ENCODE measurements at places on chromosomes 1 and 21.

GRCh38 chr1:6953907-6954364 lies 168.7 kb downstream of the CAMTA1 start:
- DNase-seq = no peak
- H3K27me3 ChIP-seq = no peaks in the 10 kb centered on the region
- no peaks in the 10 kb centered on the region for H3K4me1 ChIP-seq

DNA sequence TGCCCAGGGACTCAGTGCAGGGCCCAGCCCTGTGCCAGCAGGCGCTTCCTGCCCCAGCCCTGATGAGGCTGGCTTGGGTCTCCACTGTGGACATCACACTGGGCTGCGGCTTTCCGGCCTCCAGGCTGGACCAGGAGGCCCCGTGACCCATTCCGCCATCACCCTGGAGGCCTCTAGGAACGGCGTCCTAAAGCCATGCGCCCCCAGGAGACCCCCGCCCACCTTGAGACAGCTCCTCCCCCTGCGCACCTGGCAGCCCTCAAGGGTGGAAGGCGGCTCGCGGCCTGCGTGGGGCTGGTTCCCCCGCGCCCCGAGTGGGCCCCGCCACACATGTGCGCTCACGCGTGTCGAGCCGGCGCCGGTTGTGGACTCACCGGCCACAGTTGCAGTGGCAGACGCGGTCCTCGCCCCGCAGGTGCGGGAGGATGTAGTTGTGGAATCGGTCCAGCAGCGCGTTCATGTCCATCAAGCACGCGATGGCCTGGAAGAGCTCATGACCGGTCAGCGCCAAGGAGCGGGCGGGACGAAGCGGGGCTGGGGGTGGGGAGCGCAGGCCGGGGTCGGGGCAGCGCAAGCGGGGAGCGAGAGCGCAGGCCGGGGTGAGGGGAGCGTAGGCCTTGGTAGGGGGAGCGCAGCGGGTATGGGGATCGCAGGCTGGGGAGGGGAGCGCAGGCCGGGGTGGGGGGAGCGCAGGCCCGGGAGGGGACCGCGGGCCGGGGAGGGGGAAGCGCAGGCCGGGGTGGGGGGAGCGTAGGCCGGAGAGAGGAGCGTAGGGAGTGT lies 924 bp downstream of the TMEM240 start:
- no peaks in the 10 kb centered on the region for H3K4me1 ChIP-seq
- no peaks in the 10 kb centered on the region for H3K36me3 ChIP-seq
- H3K4me3 ChIP-seq = peak overlapping the region; percentile 46
- DNase-seq = peak; percentile 66
- no peaks in the 10 kb centered on the region for H3K27me3 ChIP-seq

DNA sequence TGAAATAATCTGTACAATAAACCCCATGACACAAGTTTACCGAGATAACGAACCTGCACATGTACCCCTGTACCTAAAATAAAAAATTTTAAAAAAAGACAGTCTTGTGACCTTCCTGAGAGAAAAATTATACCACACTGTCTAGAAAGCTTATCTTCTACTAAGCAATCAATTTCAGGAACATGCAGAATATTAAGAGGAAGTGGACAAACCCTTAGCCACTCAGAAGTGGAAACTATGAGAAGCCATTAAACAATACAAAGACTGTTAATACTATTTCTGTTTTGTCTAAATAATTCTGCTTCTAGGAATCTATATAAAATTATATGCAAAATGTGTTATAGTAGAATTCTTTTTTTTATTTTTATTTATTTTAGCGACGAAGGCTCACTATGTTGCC lies 93.9 kb downstream of the ADAMTS1 start:
- H3K4me3 ChIP-seq = no peak overlapping the region
- no peaks in the 10 kb centered on the region for H3K4me1 ChIP-seq
- no peaks in the 10 kb centered on the region for H3K27me3 ChIP-seq
- no peaks in the 10 kb centered on the region for H3K36me3 ChIP-seq

DNA sequence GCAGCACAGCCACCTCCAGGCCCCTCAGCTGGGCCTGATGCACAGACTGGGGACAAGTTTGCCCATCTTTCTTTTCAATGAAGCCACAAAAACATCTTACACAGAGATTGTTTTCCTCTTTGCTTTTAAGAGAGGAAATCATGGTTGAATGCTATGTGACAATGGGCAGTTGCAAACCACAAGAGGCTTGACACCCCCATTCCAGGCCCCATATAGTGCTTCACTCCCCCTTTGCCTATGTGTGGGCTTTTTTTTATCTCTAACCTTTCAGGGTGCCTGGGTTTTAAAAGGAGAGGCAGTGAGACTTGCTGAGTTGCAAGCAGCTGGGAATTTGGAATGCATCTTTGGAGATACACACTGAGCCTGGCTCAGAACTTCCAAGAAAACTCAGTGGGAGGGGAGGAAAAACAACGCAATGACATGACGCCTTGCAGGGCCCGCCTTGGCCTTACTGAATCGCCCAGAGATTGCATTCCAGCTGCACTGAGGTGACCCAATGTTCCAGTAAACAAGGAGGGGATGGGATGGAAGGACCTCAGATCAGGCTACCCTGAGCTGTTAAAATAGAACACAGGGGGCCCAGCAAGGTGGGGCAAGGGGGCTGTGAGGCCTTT lies 145.2 kb upstream of the ZNF648 start:
- H3K27me3 ChIP-seq = no peaks in the 10 kb centered on the region
- H3K4me1 ChIP-seq = no peaks in the 10 kb centered on the region
- no peak overlapping the region for H3K4me3 ChIP-seq

DNA sequence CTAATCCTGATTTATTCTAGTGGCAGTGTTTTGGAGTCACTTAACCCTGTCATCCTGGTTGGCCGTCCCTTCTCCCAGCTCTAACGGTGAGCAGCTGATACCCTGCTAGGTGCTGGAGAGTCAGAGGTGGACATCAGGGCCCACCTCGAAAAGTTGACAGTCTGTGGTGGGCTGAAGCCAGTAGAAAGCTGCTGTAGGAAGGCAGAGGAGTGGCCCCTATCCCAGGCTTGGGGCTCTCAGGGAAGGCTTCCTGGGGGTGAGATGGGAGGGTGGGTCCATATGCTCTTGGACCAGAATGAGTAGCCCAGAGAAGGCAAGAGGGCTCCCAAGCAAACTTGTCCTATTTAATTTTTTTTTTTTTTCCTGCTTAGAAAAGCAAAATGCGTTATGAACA lies 475 bp upstream of the RPL5 start:
- no peak overlapping the region for H3K27ac ChIP-seq
- H3K36me3 ChIP-seq = peaks cover 7% of the 10 kb centered on the region

DNA sequence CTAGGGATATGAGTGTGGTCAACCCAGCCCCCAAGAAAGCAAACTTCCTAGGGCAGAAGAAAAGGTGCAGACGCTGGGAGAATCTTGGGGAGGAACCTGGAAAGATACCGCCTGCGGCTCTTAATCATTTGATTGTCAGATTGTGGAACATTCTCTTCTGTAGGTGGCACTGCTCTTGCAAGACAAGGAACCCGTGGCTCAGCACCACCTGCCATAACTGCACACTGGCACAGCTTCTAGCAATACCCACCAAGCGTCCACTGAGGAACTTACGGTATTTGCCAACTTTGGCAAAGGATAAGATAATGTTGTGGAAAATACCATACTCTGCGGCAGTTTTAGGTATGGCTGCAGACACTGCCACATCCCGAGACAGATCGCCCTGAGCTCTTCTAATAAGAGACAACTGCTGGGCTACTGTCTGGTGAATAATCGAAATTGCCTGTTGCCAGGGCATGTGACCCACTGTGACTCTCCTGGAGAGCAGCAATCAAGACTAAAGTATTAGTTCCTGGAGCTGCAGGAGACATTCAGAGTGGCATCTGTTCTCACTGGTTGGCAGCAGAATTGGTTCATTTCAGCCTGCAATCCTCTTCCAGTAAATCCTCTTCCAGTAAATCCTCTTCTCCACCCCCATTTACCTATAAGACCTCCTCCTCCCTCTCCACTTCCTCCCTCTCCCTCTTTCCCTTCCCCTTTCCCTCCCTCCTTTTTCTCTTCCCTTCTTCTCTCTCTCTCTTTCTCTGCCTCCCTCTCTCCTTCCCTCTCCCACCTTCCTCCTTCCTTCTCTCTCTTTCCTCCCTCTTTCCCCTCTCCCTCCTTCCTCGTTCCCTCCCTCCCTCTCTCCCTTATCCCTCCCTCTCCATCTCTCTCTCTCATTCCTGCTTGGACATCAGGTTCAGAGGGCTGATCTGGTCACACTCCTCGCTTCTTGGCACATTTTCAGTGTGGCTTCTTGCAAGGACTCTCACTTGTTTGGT lies 49.7 kb upstream of the B3GALT5 start:
- no peaks in the 10 kb centered on the region for H3K27me3 ChIP-seq
- H3K36me3 ChIP-seq = no peaks in the 10 kb centered on the region
- no peak overlapping the region for H3K4me3 ChIP-seq
- no peak for DNase-seq

DNA sequence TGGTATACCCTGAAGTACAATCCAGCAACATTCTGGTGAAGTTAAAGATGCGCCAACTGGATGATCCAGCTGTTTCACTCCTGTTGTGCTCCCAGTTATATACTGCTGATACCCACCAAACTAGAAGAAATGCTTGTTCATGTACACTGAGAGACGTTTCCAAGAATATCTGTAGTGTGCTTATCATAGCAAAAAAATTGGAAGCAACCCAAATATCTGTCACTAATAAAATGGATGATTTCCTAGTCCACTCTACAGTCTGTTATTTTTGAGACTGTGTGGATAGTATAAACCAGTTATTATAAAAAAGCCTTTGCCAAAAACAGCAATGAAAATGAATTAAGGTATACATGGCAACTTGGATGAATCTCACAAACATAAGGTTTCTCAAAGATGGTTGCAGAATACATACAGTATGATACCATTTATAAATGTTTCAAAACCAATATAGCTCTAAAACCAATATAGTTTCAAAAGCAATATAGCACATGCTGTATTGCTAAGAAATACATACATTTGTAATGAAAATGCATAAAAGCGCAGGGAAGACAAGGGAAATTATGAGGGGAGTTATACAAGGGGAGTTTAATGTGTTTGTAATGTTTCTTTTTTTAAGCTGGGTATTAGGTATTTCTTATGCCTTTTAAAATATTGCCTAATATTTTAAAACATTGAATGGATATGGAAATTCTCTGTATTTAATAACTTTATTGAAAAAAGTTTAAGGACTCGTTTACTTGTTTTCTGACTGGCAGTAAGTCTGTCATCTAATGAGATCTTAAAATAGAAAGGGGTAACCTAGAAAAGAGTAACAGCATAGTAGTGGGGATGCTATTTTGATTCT lies 36.5 kb downstream of the GPSM2 start:
- H3K36me3 ChIP-seq = no peaks in the 10 kb centered on the region
- no peak for DNase-seq

DNA sequence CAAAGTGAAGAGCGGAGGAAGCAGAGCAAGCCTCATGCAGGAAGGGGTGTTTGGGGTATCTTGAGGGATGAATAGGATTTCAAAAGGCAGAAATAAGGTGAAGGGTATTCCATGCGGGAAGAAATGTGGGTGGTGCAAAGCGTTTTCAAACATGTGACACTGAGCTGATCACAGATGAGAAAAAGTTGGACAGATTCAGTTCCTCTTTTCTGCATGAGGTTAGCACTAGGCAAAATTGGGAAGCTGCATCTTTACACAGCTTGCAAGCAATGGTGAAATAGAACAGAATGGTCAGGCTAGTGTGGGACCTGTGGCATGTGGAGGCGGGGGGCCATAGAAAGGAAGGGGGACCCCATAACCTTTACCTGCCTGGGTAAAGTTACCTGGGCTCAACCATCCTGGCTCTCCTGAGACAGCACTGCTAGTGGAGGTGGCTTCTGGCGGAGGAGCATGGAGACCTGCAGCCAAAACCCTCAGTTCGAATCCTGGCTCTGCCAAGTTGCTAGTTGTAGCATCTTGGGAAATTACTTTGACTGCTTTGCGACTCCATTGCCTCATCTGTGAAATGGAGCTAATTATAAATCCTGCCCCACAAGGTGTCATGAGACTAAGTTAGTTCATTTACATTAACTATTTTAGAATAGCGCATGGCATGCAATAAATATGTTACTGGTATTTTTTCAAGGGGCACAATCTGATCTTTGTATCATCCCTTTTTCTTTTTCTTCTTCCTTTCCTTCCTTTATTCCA lies 16.4 kb downstream of the KCNA10 start:
- no peaks in the 10 kb centered on the region for H3K27me3 ChIP-seq
- DNase-seq = no peak
- no peaks in the 10 kb centered on the region for H3K36me3 ChIP-seq
- no peak overlapping the region for H3K4me3 ChIP-seq
- no peaks in the 10 kb centered on the region for H3K4me1 ChIP-seq
- no peak overlapping the region for H3K27ac ChIP-seq

GRCh38 chr1:219703368-219703639 lies 90.4 kb upstream of the ZC3H11B start:
- H3K4me1 ChIP-seq = no peaks in the 10 kb centered on the region
- no peaks in the 10 kb centered on the region for H3K36me3 ChIP-seq
- no peak overlapping the region for H3K27ac ChIP-seq
- DNase-seq = no peak
- H3K4me3 ChIP-seq = no peak overlapping the region

DNA sequence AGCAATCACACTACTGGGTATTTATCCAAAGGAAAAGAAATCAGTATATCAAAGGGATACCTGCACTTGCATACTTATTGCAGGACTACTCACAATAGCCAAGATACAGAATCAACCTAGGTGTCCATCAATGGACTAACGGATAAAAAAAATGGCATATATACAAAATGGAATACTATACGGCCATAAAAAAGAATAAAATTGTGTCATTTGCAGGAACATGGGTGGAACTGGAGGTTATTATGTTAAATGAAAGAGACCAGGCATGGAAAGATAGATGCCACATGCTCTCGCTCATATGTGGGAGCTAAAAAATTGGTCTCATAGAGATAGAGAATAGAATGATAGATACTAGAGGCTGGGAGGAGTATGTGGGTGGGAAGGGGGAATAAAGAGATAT lies 29.3 kb upstream of the CAP1 start:
- no peaks in the 10 kb centered on the region for H3K4me1 ChIP-seq
- DNase-seq = no peak
- H3K27me3 ChIP-seq = no peaks in the 10 kb centered on the region
- H3K36me3 ChIP-seq = no peaks in the 10 kb centered on the region
- H3K27ac ChIP-seq = no peak overlapping the region

- H3K4me1 ChIP-seq = peaks cover 8% of the 10 kb centered on the region
- peak within 1 kb of the TSS; percentile 66 for H3K4me3 ChIP-seq
- no peaks in the 10 kb centered on the region for H3K36me3 ChIP-seq
- DNase-seq = peak; percentile 96
- H3K27me3 ChIP-seq = no peaks in the 10 kb centered on the region
Measured at GRCh38 chr1:204072931-204073836, at the start of gene SOX13. Gene SOX13 (plus strand): TSS chr1:204073115. CDS start chr1:204112916, 39,801 bp downstream.

GRCh38 chr1:160550572-160551034 lies 27.5 kb upstream of the SLAMF6 start:
- H3K36me3 ChIP-seq = no peaks in the 10 kb centered on the region
- peak; percentile 65 for DNase-seq
- H3K4me1 ChIP-seq = no peaks in the 10 kb centered on the region
- H3K27ac ChIP-seq = no peak overlapping the region

GRCh38 chr1:243715285-243715684 lies 134.8 kb downstream of the AKT3 start:
- no peaks in the 10 kb centered on the region for H3K36me3 ChIP-seq
- DNase-seq = no peak
- no peak overlapping the region for H3K27ac ChIP-seq
- H3K4me1 ChIP-seq = peaks cover 5% of the 10 kb centered on the region
- no peak overlapping the region for H3K4me3 ChIP-seq

Data from mesendoderm (in vitro differentiated cells).